ENCODE measurements at places on chromosomes 4 and X.

- DNase-seq = no peak
Observed at GRCh38 chr4:139441029-139441428, 12.9 kb upstream of the RAB33B start.

GRCh38 chr4:82733636-82734035 is 65.0 kb downstream of the SCD5 start:
- no peak for DNase-seq

GRCh38 chr4:68463796-68464195 is 16.5 kb downstream of the TMPRSS11E start:
- DNase-seq = no peak

DNA sequence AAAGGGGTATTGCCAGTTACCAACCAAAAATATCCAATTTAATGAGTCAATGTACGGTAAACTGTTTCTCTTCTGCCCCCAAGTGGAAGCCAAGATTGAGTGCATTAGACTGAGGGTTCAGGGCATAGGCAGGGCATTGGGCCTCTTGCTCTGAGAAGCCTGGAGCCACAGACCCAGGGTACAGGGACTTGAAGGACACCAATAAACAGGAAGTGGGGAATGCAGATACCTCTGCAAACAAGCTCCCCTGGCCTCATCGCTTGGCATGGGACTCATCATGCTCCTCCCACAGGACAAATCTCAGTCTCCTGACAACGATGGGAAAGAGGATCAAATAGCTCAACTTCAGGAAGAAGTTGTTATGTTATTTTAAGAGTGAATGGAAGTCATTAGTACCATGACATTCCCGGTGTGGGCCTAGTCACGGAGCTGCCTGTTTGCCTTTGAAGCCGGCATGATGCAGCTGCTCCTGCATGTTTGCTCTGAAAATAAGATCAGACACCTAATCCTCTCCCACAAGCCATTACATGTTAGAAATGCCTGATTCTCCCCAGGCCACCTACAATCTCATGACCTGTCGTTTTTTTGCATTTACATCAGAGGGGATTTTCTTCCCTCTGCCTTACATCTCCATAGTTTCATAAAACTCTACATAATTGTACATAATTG is 224.2 kb downstream of the RCHY1 start:
- DNase-seq = no peak

DNA sequence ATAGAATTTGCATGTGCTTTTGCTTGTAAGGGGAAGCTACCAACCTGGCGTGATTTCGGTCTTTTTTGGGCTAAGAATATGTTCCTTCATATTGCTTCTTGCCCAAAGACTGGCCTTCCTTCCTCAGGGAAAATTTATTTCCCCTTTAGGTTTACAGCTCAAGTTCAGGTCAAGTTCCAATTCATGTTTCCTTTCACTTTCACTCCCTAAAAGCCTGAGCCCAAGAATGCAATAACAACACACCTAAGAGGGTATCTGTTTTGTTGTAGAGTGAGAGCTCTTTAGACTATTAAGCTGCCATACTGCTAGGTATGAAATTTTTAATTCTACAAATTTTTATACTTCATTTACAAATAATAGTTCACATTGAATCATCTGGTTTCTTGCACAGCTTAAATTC is 299.6 kb downstream of the TLL1 start:
- no peak for DNase-seq

DNA sequence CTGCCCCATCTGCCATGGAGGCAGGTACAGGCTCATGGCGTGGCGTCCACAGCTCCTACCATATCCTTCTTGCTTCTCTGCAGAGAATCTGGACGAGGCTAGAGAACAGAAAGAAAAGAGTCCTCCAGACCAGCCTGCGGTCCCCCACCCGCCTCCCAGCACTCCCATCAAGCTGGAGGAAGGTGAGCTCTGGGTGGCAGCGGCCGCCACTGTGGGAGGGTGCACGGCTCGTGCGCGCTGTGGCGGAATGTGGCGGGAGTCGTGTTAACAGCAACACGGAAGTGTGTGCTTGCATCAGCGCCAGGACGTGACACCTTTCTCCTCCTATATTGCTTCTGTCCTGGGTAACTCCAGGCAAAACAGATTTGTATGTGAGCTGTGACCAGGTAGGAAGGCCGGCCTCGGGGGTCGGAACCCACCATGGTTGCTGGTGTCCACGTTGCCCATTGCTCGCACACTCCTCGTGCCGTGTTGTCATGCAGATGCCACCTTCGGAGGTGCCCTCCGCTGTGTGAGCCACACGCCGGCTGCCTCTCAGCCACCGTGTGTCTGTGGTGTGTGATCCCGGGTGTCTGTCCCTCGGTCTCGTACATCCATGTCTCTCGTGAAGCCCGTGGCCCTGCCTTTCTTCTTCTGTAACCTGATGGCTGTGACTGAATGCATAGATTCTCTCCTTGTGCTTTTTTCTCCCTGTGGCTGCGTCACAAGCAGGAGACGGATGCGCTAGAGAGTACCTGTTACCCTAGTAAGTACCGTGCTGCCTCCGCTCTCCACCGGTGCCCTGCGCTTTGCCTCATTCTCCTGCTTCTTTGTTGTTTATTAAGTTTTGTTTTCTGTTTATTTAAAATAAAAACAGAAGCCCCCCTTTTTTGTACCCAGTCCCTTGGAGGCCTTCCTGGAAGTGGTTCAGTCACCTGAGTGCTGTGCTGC is 37.0 kb downstream of the NOP14 start:
- no peak for DNase-seq

DNA sequence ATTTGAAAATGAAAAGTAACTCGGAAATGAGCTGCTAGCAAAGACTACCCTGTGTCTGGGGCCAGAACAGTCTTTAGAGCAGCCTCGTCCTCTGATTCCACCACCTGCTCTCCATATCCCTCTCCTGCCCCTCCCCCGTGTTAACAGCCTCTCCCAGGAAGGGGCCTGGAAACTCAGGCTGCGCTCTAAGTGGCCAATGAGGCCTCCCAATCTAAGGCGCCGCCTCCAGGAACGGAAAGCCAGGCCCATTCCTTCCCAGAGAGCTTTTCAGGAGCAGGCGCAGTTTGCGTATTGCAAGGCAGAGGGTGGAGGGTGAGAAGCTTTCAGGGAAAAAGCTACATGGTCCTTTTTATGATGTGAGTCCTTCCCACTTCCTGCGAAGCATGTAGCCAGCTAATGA is 31.2 kb downstream of the RS1 start:
- no peak for DNase-seq

DNA sequence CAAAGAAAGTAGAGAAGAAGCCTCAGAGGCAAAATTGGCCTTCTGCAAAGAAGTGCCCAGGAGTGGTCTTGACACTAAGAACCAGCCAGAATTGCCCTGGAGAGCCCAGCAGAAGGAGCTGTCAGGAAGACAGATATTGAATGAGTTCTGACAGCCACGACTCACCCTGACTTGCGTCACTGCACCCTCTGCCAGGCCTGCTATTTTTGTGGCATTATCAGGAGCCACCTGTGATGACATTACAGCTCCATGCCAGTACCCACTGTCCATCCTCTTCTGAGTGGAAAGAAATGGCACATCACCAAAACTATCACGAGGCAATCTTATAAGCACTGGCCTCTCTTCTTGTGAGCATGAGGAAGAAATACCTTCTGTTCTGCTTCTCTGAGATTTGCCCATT is 67.7 kb downstream of the SMIM20 start:
- DNase-seq = no peak

DNA sequence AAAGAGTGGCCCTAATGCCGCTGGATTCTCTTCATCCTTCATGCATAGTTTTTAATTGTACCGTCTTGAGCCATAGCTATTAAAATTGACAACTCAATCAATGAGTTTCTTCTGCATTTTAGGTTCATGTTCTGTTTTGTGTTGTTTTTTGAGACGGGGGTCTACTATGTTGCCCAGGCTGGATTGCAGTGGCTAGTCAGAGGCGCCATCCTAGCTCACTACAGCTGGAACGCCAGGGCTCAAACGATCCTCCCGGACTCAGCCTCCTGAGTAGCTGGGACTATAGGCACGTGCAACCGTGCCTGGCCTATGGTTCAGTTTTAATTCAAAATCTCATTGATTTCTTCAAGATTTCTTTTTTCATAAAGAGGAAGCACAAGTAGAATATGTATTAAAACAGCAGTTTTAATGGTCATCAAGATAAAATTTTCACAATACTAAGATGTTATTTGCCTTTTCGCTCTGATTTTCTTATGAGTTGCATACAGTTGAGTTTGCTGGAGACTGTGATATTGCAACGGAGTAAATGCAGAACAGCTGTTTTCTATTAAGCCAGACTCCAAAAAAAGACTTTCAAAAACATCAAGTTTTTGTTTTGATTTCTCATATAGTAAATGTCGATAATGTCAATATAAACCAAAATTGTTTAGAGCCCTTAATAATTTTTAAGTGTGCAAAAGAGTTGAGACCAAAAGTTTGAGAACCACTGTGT is 1.1 kb upstream of the STX18 start:
- DNase-seq = no peak

DNA sequence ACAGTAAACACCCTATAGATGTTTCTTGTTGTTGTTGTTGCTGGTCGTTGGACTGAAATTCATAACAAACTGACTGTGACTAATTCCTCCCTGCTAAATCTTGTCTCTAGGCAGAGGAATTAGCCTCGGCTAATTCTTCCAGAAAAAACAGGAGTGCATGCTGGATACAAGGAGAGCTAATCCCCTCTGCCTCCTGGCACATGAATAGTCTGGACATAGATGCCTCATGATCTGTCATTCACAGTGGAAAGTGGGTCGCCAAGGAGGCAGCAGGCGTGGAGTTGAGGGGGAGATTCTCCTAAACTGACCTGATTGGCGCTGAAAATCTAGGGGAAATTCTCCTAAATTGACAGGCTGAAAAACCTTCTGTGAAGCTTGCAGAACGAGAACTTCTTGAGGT is 220.1 kb downstream of the DCTD start:
- DNase-seq = no peak

GRCh38 chrX:79290596-79290995 is 76.5 kb downstream of the ITM2A start:
- DNase-seq = no peak

GRCh38 chrX:3651277-3651676 is 62.2 kb downstream of the PRKX start:
- no peak for DNase-seq

GRCh38 chr4:166003811-166004210 is 130.8 kb downstream of the TLL1 start:
- DNase-seq = no peak

DNA sequence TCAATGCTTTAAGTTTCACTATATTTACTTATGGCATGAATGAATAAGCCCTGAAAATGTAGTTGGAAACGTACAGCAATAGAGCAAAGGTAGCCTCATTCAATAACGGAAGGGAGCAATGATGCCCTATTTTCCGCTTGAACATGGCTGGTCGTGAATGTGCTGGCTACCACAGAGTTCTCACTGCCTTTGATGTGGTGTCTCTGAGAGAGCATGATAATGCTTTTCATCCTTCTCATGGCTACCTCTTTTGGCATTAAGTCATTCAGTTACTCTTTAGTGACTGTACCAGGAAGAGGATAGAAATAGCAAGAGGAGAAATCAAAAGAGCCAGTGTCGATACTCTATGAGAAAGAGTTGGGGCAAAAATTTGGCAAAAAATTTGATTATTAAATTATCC is 308.0 kb downstream of the PPP3CA start:
- DNase-seq = no peak

GRCh38 chr4:75308049-75308448 is 206.2 kb downstream of the RCHY1 start:
- no peak for DNase-seq

GRCh38 chr4:7243609-7244330 is 51.4 kb downstream of the SORCS2 start:
- DNase-seq = no peak

DNA sequence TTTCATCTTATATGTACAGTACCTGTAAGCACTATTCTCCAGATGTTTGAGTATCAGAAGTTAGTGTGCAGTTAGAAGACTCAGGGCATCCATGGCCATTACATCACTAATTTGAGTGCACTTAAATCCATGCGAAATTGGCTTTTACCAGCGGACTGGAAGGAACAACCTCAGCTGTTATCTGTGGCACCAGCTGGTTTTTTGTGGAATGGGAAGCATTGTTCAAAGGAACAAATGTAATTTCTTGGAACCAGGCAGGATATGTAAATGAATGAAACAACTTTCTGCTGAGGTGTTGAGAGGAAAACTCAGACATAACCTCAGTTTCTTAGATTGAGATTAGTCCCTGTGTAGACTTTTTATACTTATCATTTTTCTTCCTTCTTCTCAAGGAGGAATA is 60.2 kb downstream of the PDGFRA start:
- no peak for DNase-seq

GRCh38 chrX:136825771-136826170 is 45.0 kb upstream of the ARHGEF6 start:
- DNase-seq = no peak

DNA sequence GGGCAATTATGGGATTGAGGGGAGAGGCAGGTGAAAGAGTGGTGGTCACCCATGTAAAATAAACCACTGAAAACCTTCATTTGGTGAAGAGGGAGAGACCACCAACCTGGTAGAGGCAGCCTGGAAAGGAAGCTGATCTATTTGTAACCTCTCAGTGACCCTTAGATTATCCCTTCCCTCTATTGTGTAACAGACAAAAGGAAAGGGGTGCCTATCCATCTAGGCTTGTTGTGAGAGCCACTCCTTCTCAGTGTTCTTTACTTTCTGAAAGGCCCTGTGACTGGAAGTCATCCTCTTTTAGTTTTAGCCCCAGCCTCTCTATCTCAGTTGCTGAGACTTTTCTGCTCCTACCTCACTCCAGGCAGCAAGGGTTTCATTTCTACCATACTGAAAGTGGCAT is 142.4 kb downstream of the TMEM164 start:
- DNase-seq = no peak

- DNase-seq = no peak
Observed at GRCh38 chr4:107825072-107825824, 516 bp downstream of the SGMS2 start.

GRCh38 chrX:155899366-155899765 is 18.2 kb downstream of the VAMP7 start:
- DNase-seq = no peak

- DNase-seq = no peak
Observed at GRCh38 chr4:52638717-52639116, 20.4 kb downstream of the USP46 start.

DNA sequence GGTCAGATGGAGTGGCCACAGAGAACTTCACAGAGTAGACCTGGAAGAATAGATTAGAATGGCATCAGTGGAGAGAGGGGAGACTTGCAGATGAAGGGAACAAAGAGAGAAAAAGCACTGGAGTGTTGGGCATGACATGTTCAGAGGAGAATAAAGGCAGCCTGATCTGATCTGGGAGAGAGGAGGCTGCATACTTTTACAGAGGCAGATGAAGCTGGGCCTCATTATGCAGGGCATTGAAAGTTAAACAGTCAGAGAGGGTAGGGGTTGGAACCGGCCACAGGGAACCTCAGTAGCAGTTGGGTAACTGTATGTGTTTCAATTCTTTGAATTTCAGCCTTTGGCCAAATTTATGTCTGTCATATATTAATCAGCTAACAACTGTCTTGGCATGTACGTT is 61.2 kb downstream of the SH3BGRL start:
- DNase-seq = no peak

Data from stimulated activated CD8-positive, alpha-beta memory T cell treated with anti-CD3 and anti-CD28 coated beads, Interleukin-2, amount 100 ng/mL, for 48 hours (primary cell).